ENCODE measurements at places on chromosomes 16 and 17.

DNA sequence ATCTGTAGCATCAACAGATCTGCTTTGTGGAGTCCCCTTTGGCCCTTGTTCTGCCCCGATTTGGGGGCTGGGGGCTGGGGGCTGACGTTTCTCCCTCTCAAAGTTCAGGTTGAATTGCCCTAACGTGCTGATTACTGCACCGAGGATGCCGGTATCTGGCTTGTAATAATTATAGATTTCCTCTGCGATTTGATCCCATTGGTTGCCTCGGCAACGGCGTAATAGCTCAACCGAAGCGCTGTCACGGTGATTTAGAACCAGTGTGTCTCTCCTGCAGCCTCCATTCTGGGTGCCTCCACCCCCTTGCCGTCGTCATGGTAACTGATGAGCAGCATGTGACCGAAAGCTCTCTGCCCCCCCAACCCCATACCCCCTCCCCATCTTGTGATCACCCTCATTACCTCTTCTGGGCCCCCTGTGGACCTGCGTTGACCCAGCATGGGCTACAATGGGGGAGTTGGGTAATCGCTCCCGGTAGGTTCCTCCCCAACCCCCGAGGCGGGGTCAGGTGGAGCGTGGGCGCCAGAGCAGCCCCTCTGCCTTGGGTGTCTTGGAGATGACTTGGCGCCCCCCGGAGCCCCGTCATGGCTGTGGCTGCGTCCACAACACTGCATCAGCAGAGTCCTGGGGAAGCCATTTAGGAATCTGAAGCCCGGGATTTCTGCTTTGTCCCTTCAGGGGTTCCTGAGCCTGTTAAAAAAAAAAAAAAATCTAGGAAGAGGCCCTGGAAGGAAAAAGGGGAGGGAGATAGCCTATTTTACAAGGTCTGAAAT is 38.4 kb downstream of the ABAT start:
- no peak for DNase-seq

DNA sequence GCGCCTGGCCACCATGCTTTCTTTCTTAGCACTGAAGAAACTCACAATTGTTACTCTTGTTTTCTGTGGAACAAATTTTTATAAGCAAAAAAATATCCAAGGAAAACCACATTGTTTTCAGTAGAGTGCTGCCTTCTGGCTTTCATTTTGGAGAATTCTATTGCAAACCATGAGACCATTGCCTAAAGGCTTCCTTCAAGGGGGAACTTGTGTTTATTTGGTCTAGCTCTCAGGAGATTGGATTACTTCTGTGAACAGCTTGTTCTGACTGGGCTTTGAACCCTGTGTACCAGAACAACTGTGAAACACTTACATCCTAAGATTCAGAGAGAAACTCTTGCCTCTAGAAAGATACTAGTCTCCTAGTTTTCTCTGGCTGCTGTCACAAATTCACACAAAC is 32.1 kb downstream of the TOM1L1 start:
- DNase-seq: no peak

- no peak for DNase-seq
Observed at GRCh38 chr16:88983771-88984687, 7.0 kb upstream of the CBFA2T3 start.

DNA sequence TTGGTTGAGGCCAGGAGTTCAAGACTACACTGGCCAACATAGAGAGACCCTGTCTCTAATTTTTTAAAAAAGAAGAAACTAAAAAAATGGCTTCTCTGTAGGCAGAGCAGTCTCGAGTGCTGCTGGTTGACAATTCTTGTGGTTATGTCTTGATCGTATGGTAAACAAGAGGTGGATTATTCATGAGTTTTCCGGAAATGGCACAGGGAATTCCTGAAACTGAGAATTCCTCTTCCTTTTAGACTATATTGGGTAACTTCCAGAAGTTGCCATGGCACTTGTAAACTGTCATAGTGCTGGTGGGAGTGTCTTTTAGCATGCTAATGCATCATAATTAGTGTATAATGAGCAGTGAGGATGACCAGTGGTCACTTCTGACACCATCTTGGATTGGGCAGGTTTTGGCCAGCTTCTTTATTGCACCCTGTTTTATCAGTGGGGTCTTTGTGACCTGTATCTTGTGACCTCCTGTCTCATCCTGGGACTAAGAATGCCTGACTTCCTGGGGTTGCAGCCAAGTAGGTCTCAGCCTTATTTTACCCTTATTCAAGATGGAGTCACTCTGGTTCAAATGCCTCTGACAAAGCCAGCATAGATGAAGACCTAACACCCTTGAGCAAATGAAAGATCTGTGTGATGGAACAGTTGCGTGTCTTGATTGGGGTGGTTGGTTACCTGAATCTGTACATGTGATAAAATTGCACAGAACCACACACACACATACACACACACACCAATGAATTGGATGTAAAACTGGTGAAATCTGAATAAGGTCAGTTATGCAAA is 30.2 kb downstream of the BMERB1 start:
- DNase-seq: no peak

GRCh38 chr17:17906418-17907215 is 65.6 kb downstream of the TOM1L2 start:
- no peak for DNase-seq

DNA sequence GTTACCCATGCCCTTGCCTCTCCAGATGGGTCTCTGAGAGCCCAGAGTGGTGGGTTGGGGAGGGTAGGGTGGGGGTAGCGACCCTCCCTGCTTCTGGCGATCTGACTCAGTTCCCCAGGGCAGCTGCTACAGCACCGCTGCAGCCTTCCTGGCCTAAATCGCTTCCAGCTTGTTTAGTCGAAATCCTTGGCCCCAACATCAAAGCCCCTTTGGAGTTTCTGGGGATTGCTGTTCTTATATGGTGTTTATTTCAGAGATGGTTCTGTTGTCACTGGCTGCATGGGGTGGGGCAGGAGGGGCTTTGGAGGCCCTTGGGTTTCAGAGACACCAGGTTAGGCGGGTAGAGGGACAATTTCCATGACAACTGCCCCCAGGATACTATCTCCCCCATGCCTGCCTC is 35.9 kb downstream of the FZD2 start:
- no peak for DNase-seq

DNA sequence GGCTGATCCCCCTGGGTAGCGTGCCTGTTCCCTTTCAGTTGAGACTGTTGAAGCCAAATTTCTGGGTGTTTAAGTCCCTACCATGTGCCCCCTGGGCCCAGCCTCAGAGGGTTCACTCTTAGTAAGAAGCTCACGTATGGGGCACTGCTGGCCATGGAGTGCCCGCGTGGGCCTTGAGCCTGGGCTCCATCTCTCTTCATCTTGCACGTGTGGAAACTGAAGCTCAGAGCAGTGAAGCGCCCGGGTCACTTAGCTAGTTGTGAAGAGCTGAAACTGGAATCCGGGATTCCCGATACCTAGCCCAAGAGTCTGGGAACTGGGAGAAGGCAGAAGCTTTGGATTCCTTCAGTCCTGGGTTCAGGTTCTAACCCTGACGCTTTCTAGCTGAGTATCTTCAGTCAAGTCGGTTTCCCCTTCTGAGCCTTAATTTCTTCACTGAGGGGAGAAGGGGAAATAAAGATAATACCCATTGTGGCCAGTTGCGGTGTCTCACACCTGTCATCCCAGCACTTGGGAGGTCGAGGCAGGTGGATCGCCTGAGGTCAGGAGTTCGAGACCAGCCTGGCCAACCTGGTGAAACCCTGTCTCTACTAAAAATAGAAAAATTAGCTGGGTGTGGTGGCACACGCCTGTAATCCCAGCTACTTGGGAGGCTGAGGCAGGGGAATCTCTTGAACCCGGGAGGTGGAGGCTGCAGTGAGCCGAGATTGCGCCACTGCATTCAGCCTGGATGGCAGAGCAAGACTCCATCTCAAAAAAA is 103.9 kb downstream of the OR1D5 start:
- DNase-seq: peak; percentile 34

- no peak for DNase-seq
Observed at GRCh38 chr17:43219746-43220380, 8.2 kb downstream of the TMEM106A start.

GRCh38 chr17:12312692-12313091 is 292.0 kb downstream of the MAP2K4 start:
- no peak for DNase-seq

GRCh38 chr17:37770631-37771518 is 26.0 kb upstream of the HNF1B start:
- no peak for DNase-seq

GRCh38 chr16:50467559-50467942 is 80.6 kb upstream of the NKD1 start:
- no peak for DNase-seq

DNA sequence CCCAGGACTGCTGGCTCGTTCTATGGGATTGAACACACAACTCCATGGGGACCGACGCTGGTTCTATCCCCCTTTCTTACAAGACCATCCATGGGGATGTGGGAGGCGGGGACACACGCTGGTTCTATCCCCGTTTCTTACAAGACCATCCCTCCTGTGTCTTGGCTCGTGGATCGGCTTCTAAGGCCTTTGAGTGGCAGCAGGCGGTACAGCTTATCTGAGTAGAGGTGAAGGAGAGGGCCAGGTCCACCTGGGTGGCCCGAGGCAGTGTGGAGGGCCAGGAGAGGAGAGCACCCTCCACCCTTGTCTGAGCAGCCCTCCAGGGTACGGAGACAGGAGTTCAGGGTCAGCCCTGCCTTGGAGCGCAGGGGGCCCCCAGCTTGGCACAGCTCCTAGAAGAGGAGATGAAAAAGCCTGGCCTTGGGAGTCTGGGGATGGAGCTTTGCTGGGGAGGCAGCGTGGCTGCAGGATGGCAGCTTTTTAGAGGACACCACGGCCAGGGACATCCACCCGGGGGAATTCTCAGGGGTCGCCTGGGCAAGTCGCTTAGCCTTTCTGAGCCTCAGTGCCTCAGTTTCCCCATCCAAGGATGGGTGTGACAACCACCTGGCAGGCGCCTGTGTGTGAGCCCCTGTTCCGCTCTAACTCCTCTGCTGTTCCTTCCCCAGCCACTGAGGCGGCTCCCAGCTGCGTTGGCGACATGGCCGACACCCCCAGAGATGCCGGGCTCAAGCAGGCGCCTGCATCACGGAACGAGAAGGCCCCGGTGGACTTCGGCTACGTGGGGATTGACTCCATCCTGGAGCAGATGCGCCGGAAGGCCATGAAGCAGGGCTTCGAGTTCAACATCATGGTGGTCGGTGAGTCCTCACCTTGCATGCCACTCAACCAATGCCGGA is 341.0 kb downstream of the SEC14L1 start:
- no peak for DNase-seq

- DNase-seq: no peak
Observed at GRCh38 chr17:77318021-77318420, 177.3 kb downstream of the SEC14L1 start.

DNA sequence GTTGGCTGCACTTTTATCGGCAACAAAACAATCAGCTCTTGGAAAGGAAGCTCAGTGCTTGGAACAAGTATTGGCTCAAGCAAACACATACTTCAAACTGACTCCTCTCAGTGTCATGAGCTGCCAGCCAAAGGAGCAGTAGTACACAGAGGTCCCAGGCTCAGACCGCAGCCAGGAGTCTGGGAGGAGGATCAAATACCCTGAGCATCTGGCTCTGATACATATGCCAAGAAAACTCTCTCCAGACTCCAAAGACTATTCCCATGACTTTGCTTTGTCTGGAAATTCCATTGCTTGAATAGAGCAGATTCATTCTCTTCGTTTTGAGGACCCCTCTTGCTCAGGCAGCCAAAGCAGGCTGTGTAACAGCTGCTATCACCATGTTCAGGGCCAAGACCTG is 501.6 kb upstream of the PSMD7 start:
- DNase-seq: no peak

DNA sequence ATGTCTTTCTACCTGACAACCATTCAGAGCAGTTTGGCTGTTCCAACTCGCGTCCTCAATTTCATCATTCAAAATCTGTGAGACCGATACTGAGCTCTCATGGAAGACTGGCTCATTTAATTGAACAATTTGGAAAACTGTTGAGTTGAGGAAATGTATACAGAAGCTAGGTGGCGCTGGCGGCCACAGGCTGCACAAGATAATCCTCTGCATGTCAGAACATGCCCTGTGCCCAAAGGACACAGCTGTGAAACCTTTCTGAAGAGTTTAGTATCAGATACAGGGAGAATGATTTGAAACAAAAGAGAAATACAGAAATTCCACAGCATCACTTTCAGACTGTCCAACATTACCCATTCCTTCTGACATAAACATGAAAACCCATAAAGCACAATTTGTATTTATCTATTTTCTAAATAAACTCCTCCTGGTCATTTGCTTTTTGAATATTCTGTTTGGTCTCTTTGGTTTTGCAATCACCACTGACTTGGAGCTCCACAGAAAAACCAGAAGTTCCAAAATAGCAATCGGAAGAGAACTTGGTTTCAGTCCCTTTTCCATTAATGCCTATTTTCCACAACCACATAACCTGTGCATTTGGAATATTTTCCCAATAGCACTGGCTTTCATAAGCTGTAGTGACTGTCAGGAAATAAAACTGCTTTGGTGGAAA is 192.8 kb downstream of the MAP2K6 start:
- DNase-seq: peak; percentile 20

GRCh38 chr16:54654429-54654828 is 276.2 kb upstream of the IRX5 start:
- no peak for DNase-seq

GRCh38 chr17:76681222-76682137 is 29.3 kb downstream of the MXRA7 start:
- peak; percentile 76 for DNase-seq
